ENCODE measurements at places on chromosomes 13 and 19. TPM values are rescaled to one million over a fixed set of nuclear protein-coding genes. Genes with fewer than 3 reads are reported as not detected.

GRCh38 chr19:19417628-19418245 is 12.3 kb downstream of the GATAD2A start:
- H3K4me3 ChIP-seq, result no peak overlapping the region
- no peaks in the 10 kb centered on the region for H3K27me3 ChIP-seq
- H3K4me1 ChIP-seq, result peaks cover 72% of the 10 kb centered on the region
- DNase-seq, result peak; percentile 14
- H3K27ac ChIP-seq, result peak overlapping the region; percentile 50
- peaks cover 26% of the 10 kb centered on the region for H3K36me3 ChIP-seq

DNA sequence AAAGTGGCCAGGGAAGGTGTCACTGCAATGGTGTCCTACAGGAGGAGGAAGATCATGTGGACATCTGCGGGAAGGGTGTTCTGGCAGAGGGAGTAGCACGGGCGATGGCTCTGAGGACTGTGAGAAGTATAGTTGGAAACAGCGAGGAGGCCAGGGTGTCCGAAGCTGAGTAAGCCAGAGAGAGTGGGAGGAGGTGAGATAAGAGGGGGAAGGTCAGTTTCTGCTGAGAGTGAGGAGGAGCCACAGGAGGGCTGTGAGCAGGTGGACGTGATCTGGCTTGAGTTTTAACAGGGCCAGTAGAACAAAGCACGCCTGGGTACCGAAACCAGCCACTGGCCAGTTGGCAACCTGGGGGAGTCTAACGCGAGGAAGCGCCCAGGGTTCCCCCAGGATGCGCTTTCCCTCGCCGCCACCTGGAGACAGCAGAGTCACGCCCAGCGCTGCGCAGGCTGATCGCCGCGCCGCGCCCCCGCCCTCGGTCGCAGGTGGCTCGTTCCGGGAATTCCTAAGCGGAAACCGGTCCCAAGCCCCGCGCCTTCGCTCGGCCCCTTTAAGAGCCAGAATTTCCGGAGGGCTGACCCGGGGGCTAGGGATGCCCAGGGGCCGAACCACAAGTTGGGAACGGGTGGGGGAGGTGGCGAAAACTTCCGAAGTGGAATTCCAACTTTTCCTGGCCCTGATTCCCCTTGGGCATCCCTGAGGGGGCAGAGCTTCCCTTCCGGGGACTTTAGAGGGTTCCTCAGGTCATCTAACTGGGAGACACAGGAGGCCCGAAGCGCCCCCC is 1.1 kb upstream of the LSR start:
- DNase-seq, result peak; percentile 65
- H3K27ac ChIP-seq, result peak overlapping the region; percentile 93
- H3K4me1 ChIP-seq, result peaks cover 30% of the 10 kb centered on the region
- peaks cover 14% of the 10 kb centered on the region for H3K36me3 ChIP-seq
- peak overlapping the region; percentile 87 for H3K4me3 ChIP-seq

DNA sequence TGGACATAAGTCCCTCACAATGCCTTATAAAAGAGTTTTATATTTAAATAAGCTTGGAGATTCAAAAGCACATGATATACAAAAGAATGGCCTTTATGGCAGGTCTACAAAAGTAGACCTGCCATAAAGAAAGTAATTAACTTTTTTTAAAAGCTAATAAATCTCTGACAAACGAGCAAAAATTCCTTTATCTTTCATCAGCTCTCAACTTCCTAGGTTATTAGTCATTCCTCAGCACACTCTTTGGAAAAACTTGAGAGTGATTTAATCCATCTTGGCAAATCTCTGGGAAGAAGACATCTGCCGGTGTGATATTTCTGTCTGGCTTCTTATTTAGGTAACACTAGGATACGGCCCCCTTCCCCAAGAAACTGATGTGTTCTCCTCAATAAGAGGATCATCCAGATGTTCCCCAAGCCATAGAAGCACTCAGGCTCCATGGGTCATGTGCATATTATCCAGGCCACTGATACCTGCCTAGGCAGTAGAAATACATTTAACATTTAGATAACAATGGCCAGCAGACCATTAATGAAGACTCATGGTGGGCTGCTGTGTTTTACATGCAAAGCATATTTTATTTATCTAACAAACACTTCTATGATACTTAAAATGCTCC is 372.7 kb downstream of the LIG4 start:
- no peaks in the 10 kb centered on the region for H3K4me1 ChIP-seq
- H3K4me3 ChIP-seq, result no peak overlapping the region
- no peak overlapping the region for H3K27ac ChIP-seq
- DNase-seq, result no peak

TSPAN16 gene
- not detected for total RNA-seq

- no peak overlapping the region for H3K27ac ChIP-seq
- DNase-seq, result peak; percentile 84
- peaks cover 25% of the 10 kb centered on the region for H3K36me3 ChIP-seq
- H3K4me1 ChIP-seq, result peaks cover 29% of the 10 kb centered on the region
Measured at GRCh38 chr19:1445185-1445931, 4.6 kb upstream of the APC2 start.

DNA sequence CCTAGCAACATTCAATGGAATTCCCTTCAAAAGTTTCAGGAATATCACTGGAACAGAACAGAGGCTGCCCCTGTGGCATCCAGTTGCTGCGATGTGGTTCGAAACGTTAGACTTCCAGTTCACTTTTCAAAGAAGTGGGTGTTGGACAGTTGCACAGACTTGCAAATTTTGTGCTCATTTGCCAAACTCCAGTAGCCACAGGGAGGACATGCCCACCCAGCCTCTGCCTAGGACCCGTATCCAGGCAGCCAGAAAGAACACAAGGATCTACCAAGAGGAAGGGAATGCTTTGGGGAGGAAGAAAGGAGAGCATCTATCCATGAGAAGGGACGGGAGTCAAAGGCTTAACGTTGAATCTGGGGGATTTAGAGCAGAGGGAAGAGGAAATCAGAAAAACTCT is at the start of gene METTL21C:
TSS of gene METTL21C (minus strand) at position 108 of the 400 bp plus-strand sequence. CDS start 546 bp downstream, outside the sequence.
- DNase-seq, result no peak
- H3K27me3 ChIP-seq, result peaks cover 13% of the 10 kb centered on the region
- H3K36me3 ChIP-seq, result peaks cover 3% of the 10 kb centered on the region
- no peak within 1 kb of the TSS for H3K27ac ChIP-seq

DNA sequence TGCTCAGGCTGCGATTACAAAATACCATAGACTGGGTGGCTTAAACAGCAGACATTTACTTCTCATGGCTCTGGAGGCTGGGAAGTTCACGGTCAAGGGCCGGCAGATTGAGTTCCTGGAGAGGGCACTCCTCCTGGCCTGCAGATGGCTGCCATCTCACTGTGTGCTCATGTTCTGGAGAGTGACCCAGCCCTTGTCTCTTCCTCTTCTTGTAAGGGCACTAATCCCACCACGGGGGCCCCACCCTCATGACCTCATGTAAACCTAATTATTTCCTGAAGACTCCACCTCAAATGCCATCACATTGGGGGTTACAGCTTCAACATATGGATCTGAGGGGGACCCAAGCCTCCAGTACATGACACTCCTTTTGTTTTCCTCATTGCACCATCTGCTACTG is 56.0 kb upstream of the CLDN10 start:
- DNase-seq, result no peak
- no peaks in the 10 kb centered on the region for H3K4me1 ChIP-seq
- no peaks in the 10 kb centered on the region for H3K36me3 ChIP-seq
- peaks cover 5% of the 10 kb centered on the region for H3K27me3 ChIP-seq
- no peak overlapping the region for H3K27ac ChIP-seq
- H3K4me3 ChIP-seq, result no peak overlapping the region

IRGC gene
- total RNA-seq, result not detected

- no peak for DNase-seq
- H3K27me3 ChIP-seq, result no peaks in the 10 kb centered on the region
- no peak overlapping the region for H3K4me3 ChIP-seq
- H3K27ac ChIP-seq, result no peak overlapping the region
- H3K36me3 ChIP-seq, result no peaks in the 10 kb centered on the region
Measured at GRCh38 chr13:40498461-40498860, 168.0 kb downstream of the FOXO1 start.

DNA sequence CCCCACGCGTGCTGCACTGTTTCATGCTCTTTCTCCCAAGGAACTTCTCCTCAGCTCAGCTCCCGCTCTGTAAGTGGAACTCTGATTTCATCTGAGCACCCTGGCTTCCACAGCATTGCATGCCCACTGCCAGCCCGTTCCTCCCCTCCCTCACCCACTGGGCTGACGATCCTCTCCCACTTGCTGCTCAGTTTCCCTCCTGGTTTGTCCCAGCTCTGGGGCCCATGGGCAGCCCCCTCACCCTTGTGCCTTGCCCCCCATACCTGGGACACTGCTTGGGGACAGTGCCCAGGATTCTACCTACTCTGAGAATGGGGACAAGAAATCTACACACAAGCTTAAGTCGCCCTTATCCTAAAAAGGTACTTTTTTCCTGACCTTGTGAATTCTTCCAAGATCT is 115.9 kb upstream of the C1QTNF9B start:
- no peaks in the 10 kb centered on the region for H3K27me3 ChIP-seq
- DNase-seq, result no peak
- no peaks in the 10 kb centered on the region for H3K36me3 ChIP-seq

- no peak overlapping the region for H3K4me3 ChIP-seq
- peaks cover 6% of the 10 kb centered on the region for H3K4me1 ChIP-seq
- H3K27me3 ChIP-seq, result peaks cover 2% of the 10 kb centered on the region
- H3K27ac ChIP-seq, result no peak overlapping the region
- no peaks in the 10 kb centered on the region for H3K36me3 ChIP-seq
Measured at GRCh38 chr13:48600374-48601364, 53.1 kb upstream of the CYSLTR2 start.

DNA sequence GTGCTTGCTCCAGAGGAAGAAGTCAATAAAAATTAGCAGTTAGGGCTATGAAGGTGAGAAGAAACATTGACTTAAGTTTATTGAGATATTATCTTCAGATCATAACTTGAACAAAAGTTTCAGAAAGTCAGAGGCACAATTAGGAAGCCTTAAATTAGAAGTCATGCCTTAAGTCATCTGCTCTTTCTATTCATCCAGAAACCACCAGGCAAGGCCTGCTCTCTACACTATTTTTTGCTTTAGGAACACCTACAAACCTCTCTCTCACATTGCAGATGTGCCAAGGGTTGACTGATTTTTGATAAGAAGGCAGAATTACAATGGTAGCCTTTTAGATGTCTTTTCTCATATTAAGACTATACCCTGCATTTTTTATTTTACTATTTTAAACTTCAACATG is 268.7 kb downstream of the SPRY2 start:
- H3K27me3 ChIP-seq, result no peaks in the 10 kb centered on the region
- no peak overlapping the region for H3K27ac ChIP-seq
- no peaks in the 10 kb centered on the region for H3K36me3 ChIP-seq
- H3K4me3 ChIP-seq, result no peak overlapping the region
- H3K4me1 ChIP-seq, result no peaks in the 10 kb centered on the region
- DNase-seq, result no peak

- H3K4me3 ChIP-seq, result no peak overlapping the region
- H3K27ac ChIP-seq, result no peak overlapping the region
- no peaks in the 10 kb centered on the region for H3K27me3 ChIP-seq
- peaks cover 19% of the 10 kb centered on the region for H3K4me1 ChIP-seq
Measured at GRCh38 chr13:114196629-114197028, 17.6 kb downstream of the CFAP97D2 start.

DNA sequence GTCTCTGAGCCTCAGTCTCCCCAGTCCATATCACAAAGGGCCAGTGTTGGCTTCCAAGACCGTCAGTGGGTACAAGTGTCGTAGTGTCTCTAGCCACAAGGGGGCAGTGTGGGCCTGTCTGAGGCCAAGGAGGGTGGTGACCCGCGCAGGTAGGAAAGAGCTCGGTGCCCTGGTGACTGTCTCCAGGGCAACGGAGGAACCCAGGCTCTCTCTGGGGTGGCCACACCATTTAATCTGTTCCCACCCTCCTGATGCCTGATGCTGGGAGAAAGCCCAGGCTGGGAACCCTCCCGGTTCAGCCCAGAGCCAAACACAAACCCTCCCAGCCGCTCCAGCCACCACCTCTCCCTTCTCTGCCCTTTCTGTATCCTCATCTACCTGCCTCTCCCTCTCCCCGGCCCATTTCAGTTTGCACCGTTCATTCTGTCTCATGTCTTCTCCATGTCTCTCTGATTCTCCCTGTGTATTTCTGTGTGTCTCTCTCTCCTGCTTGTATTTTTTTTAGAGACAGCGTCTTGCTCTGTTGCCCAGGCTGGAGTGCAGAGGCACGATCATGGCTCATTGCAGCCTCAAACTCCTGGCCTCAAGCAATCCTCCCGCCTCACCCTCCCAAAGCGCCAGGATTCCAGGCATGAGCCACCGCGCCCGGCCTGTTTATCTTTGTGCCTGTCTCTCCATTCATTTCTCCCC is 17.5 kb upstream of the MEIS3 start:
- peak; percentile 91 for DNase-seq
- peaks cover 26% of the 10 kb centered on the region for H3K4me1 ChIP-seq
- H3K4me3 ChIP-seq, result no peak overlapping the region
- H3K27ac ChIP-seq, result no peak overlapping the region

- peaks cover 2% of the 10 kb centered on the region for H3K27me3 ChIP-seq
- H3K36me3 ChIP-seq, result no peaks in the 10 kb centered on the region
- H3K4me1 ChIP-seq, result peaks cover 22% of the 10 kb centered on the region
- peak overlapping the region; percentile 77 for H3K4me3 ChIP-seq
Measured at GRCh38 chr13:36345438-36346221, 564 bp downstream of the SPART start.

AZU1 gene
- total RNA-seq, result not detected

DNA sequence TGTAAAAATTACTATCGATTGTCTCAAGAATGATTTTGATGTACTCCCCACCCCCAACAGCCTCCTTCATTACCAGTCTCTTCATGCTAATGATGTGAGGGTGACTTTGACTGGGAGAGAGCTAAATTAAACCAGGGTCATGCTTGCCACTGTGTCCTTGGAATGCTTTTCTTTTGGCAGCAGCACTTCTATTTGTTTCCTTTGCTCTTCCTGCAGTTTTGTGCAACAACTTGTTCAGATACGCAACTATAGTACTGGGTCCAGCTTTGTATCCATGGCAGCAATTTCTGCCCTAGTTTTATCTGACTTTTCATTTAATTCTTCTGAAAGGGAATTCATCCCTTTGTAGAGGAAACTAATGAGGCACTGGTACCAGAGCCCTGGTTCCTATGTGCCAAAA is 2792.1 kb downstream of the PCDH9 start:
- H3K4me1 ChIP-seq, result no peaks in the 10 kb centered on the region
- H3K36me3 ChIP-seq, result no peaks in the 10 kb centered on the region
- no peak for DNase-seq
- no peak overlapping the region for H3K27ac ChIP-seq
- no peak overlapping the region for H3K4me3 ChIP-seq

- DNase-seq, result no peak
- H3K4me1 ChIP-seq, result no peaks in the 10 kb centered on the region
- no peak overlapping the region for H3K4me3 ChIP-seq
- no peaks in the 10 kb centered on the region for H3K27me3 ChIP-seq
Measured at GRCh38 chr13:73531014-73531413, 472.2 kb downstream of the KLF5 start.

DNA sequence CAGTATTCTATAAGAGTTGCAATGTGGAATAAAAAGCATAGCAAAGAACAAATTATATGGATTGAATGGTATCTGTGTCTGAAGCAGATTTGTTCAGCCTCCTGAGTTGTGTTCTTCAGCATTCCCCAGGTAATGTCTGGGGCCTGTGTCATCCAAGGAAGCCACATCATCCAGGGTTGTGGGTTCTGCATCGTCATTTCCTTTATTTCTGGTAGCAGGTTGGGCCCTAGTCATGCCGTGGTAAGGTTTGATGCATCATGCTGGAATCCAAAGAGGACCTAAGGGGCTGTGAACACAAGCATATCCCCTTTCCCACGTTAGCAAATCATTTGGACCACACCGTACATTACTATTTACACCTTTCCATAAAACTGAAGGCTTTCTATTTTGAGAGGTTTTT is 131.0 kb upstream of the ZNF91 start:
- no peak overlapping the region for H3K27ac ChIP-seq
- H3K4me3 ChIP-seq, result no peak overlapping the region
- H3K27me3 ChIP-seq, result no peaks in the 10 kb centered on the region
- no peak for DNase-seq
- H3K4me1 ChIP-seq, result no peaks in the 10 kb centered on the region

All from activated CD8-positive, alpha-beta T cell treated with anti-CD3 and anti-CD28 coated beads for 36 hours (primary cell).